ENCODE measurements at places on chromosomes 12 and 14.

- DNase-seq = no peak
These were observed 2.9 kb upstream of the DYRK2 start for GRCh38 chr12:67645601-67646000.

- DNase-seq = no peak
These were observed 248.4 kb upstream of the CCDC196 start for GRCh38 chr14:66237741-66238140.

DNA sequence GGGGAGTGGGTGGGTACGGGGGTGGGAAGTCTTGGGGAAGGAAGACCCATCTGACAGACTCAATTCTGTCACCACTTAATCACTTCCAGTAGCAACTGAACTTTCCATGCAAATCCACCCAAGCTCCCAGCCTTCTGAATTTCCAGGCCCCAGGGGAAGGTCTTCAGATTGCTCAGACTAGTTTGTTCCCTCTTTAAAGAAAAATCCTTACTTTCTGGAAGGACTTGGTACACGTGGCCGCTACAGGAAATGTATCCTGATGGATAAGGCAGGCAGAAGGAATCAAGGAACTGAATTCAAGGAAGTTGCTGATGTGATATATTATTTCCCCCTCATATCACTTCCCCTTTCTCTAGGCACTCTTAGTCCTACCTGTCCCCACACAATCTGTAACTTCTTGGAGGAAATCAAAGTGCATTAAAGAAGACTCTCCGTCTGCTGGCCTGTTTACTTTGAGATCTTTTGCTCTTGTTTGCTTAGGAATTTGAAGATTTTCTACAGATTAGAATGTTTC lies 6.4 kb downstream of the NFKBIA start:
- no peak for DNase-seq

GRCh38 chr14:30445852-30446251 lies 113.1 kb upstream of the G2E3 start:
- DNase-seq = no peak

DNA sequence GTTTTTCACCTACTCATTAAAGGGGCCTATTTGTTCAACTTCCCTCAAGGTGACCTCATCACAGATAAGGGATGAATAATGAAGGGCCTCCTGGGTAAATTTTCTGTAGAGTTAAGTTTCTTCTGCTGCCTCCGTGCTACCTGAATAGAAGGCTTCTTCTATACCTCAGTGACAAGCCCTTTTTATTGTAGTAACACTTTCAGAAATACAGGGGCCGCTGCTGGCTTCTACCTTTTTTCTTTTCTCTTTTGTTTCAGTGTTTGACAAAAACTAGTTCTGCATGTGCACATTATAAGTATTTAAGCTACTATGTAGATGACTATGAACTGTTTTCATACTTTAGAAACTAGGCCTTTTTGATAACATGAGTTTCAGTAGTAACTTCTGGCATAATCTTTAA lies 207.0 kb downstream of the NAV3 start:
- DNase-seq = no peak

- no peak for DNase-seq
These were observed 9.1 kb upstream of the SERPINA1 start for GRCh38 chr14:94397289-94398181.

- DNase-seq = no peak
These were observed 7.6 kb downstream of the KRT3 start for GRCh38 chr12:52788192-52788875.

DNA sequence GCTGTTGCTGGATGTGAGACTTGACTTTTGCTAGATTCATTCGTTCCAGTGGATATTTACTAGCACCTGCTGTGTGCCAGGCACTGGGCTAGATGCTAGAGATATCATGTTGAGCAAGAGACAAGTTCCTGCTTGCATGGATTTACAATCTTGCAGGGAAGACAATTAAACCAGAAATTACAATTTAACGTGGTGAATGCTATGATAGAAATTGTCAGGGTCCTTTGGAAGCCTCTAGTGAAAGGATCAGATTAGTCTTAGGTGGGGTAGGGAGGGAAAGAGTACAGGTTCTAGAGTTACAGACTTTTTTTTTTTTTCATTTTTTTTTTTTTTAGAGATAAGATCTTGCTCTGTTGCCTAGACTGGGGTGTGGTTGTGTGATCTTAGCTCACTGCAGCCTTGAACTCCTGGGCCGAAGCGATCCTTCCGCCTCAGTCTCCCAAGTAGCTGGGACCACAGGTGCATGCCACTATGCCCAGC lies 36.7 kb downstream of the SPATS2 start:
- no peak for DNase-seq

DNA sequence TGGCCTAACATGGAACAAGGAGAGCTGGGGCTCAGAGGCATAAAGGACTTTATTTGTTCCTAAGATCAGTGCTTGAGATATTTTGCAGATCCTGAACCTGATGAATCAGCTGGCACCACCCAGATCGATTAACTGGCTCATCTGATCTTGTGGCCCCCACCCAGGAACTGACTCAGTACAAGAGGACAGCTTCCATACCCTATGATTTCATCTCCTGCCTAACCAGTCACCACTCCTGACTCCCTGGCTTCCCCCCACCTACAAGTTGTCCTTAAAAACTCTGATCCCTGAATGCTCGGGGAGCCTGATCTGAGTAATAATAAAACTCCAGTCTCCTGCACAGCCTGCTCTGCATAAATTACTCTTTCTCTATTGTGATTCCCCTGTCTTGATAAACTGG lies 5.1 kb downstream of the C12orf56 start:
- peak; percentile 44 for DNase-seq

DNA sequence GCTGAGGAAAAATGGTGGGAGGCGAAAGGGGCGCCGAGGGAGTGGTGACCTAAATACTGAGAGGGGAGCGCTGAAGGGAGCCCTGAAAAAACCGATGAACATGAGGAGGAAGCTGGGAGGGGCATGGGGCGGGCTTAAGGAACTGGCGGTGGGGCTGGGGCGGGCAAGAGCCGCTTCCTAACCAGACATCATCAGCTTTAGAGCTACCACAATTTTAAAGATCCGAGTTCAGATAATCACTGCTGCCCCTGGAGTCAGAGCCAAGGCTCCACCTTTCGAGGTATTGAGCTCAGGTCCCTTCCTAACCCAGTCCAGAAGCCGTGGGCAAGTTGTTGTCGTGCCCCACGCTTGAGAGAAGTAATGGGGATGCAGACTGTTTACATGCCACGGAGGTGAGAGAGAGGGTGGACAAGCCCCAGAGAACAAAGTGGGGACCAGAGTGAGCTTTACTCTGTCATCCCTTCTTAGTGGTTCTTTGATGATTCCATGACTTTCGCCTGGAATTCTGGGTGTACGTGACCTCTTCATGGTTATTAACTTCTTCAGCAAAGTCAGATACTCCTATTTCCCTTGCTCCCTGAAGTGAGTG lies 393 bp downstream of the ORMDL2 start:
- no peak for DNase-seq

DNA sequence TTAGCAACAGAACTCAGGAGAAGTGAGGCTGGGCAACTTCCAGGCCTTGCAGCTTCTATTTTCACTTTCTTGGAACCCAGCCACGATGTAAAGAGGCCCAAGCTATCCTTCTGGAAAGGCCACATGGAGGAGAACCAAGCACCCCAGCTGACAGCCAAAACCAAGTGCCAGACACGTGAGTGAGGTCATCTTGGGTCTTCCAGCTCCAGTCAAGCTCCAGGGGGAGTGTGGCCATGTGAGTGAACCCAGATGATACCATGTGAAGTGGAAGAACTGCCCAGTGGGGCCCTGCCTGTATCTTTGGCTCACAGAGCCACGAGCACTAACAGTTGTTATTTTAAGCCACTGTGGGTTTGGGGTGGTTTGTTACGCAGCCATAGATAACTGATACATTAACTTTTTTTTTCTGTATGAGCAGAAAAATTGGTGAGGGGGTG lies 126.8 kb upstream of the MAP1LC3B2 start:
- no peak for DNase-seq

- DNase-seq = no peak
These were observed 75.8 kb upstream of the OR4E1 start for GRCh38 chr14:21749306-21749868.

DNA sequence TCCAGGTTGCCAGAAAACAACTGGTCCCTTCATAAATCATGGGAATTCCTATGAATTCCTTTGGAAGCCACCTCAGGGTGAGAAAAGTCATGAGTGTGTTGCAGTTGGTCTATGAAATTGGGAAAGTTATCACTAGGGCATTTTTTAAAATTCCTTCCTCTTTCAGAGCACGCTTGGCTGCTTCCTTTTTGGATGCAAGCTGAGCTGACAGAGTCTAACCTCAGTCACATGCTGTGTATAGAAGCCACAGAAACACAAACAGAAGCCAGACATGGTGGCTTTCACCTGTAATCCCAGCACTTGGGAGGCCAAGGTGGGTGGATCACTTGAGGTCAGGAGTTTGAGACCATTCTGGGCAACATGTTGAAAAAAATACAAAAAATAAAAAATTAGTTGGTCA lies 21.7 kb upstream of the HELB start:
- DNase-seq = no peak

GRCh38 chr12:56897844-56898361 lies 36.3 kb downstream of the SDR9C7 start:
- no peak for DNase-seq

GRCh38 chr14:104361921-104362681 lies 217.5 kb upstream of the C14orf180 start:
- no peak for DNase-seq

DNA sequence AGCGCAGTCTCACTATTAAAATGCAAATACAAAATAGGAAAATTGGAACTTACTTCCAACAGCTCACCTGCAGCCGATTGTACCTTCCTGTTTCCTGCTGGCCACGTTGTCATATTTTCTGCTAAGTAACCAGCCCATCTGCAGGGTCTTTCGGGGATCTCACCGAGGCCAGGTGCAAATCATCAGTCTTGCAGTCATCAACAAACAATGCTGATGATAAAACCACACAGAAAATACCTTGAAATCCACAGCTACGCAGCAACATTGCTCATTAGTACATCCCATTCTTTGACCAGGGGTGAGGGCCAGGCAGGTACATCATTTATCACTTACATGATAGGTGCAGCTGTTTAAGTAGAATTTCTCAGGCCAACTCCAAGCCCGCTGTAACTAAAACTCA lies 406.9 kb downstream of the TMEM121 start:
- no peak for DNase-seq

DNA sequence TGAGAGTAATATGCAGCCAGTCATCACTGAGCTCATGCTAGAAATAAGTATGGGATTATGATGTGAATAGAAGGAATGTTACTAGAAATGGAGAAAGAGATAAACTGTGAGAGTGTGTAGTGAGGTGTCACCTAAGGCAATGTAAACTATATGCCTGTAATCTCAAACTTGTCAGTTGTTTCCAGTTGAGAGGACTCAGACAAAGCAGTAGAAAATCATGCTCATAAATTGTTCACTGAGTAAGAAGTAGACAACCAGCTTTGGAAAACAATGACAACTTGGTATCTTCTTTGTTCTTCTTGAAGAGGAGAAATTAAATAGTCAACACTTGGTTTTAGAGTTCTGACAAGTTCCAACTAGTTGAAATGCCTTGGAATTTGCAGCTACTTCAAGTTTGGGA lies 148.5 kb upstream of the OR4E1 start:
- no peak for DNase-seq

GRCh38 chr14:70891737-70892136 lies 15.5 kb upstream of the PCNX1 start:
- DNase-seq = no peak

- DNase-seq = no peak
These were observed 630.4 kb downstream of the DIO2 start for GRCh38 chr14:79580906-79581305.

DNA sequence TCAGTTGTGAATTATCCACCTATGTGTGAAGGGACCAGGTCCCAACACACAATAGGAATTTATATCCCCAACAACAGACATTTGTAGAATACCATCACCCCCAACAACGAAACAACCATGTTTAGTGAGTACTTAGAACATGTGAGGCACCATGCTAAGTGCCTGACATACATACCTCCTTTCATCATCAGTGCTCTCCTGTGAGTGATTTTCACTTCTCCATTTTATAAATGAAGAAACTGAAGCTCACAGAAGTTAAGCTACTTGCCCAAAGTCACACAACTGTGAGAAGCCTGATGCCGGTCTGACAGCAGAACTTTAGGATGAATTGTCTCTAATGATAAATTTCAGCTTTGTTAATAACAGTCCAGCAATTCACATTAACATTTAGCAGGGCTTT lies 35.4 kb downstream of the SPTB start:
- DNase-seq = no peak

- no peak for DNase-seq
These were observed at the start of gene PTPRB for GRCh38 chr12:70637303-70638085. PTPRB (minus strand) TSS chr12:70637429; CDS start chr12:70637395, 34 bp downstream.

DNA sequence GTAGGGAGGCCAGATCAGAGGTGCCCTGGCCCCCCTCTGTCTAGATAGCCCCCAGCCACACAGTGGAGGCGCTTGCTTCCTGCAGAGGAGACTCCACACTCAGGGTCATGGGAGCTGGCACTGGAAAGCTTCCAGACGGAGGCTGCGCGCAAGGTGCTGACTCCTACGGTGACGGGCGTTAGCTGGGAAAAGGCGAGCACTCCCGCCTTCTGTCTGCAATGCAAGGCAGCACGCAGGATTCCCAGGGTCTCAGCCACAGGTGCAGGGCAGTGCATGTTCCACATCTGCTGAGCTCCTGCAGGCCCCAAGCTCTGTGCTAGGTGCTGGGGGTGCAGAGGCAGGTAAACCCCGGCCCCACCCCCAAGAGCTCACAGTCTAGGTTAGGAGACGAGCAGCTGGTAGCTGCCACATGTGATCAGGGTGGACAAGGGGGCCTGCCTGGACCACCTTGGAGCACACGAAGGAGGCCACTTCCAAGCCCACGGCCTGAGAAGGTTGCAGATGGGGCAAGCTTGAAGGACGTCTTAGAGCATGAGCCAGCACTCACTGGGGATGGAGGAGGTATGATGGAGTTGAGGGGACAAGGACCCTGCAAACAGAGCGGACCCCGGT lies 310.9 kb upstream of the DIO3 start:
- no peak for DNase-seq

DNA sequence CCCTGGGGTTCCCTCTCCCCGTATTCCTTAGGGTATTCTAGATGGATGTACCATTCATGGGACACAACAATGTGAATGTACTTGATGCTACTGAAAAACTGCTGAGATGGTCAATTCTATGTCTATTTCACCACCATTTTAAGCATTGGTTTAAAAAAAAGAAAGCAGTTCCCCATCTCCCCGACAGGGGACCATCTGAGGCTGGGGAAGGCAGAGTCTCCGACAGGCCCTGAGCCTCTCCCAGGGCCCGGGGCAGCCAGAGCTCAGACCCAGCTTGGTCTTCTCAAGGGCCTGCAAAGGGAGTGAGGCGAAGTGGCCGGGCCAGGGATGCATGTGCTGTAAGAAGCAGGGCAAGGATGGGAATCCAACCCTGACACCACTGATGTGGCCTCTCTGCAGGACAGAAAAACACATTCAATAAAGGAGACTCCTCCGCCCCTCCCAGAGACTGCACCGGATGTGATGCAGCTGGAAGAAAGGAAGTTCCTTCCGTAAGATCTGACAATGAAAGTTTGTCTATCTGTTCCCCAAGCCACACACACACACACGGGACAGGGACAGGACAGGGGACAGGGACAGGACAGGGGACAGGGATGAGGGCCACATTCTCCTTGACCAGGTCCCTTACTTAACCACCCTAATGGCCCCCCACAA lies 234.1 kb downstream of the BCL11B start:
- no peak for DNase-seq

GRCh38 chr14:29926701-29927375 lies 809 bp downstream of the PRKD1 start:
- no peak for DNase-seq

GRCh38 chr12:19641235-19642080 lies 202.2 kb downstream of the AEBP2 start:
- DNase-seq = no peak

All from activated CD4-positive, alpha-beta T cell treated with anti-CD3 and anti-CD28 coated beads, Interleukin-2, amount 50 U/mL, for 24 hours (primary cell).